Spleen (tissue), 13 donors: ENCODE measurements at places on chromosomes 6 and 20. TPM values are rescaled to one million over a fixed set of nuclear protein-coding genes. Genes with fewer than 3 reads are reported as not detected.

Gene OPRL1
- 5.3 TPM for total RNA-seq

Gene RNF182
- 1.9 TPM for total RNA-seq

Gene BPIFA1
- not detected for total RNA-seq

Gene KHDC1L
- total RNA-seq, result not detected

Gene SLC22A3
- total RNA-seq, result 1.9 TPM

Gene C6orf15
- total RNA-seq, result not detected

Gene HEY2
- 3.7 TPM for total RNA-seq

Gene IL17F
- not detected for total RNA-seq

Gene ZNF831
- 14.6 TPM for total RNA-seq

Gene PAK5
- total RNA-seq, result not detected

Gene ADGB
- not detected for total RNA-seq

Gene TMEM14B
- total RNA-seq, result 52.8 TPM

Gene ACOT13
- 3.5 TPM for total RNA-seq

Gene C4B
- 308 TPM for total RNA-seq

Gene DLK2
- total RNA-seq, result not detected

Gene PAX1
- not detected for total RNA-seq

Gene TPD52L1
- 9.1 TPM for total RNA-seq

Gene POLH
- total RNA-seq, result 18.1 TPM

Gene RAB44
- total RNA-seq, result 2.1 TPM

Gene DTD1
- total RNA-seq, result 29.7 TPM

Gene MYH7B
- 0.50 TPM for total RNA-seq

Gene LEMD2
- total RNA-seq, result 78.8 TPM

Gene OR2J3
- total RNA-seq, result not detected

Gene PLCB1
- 18.7 TPM for total RNA-seq

Gene PRR18
- not detected for total RNA-seq

Gene PRL
- total RNA-seq, result not detected

Gene DNAH8
- total RNA-seq, result 1.7 TPM

Gene ULBP2
- total RNA-seq, result not detected

Gene ZNF311
- total RNA-seq, result 0.51 TPM

Gene PI3
- 1.8 TPM for total RNA-seq

Gene TMEM14C
- total RNA-seq, result 92.6 TPM

Gene PCK1
- total RNA-seq, result 0.67 TPM

Gene SAMD3
- total RNA-seq, result 16.8 TPM

Gene UST
- total RNA-seq, result 18.8 TPM

Gene DEFB124
- total RNA-seq, result not detected

Gene MUC22
- not detected for total RNA-seq

Gene CLDN20
- not detected for total RNA-seq

Gene PRRT1
- total RNA-seq, result 0.28 TPM

Gene CRIP3
- 6.4 TPM for total RNA-seq

Gene VSTM2L
- total RNA-seq, result 88.7 TPM

Gene MAP3K7
- total RNA-seq, result 43.0 TPM

Gene ACSS1
- total RNA-seq, result 37.7 TPM

Gene TAF11
- 24.9 TPM for total RNA-seq

Gene TRIM31
- total RNA-seq, result not detected

Gene SASH1
- total RNA-seq, result 78.4 TPM
